ENCODE measurements at places on chromosomes 3 and 15. TPM values are rescaled to one million over a fixed set of nuclear protein-coding genes. Genes with fewer than 3 reads are reported as not detected.
A peak's percentile ranks its signal among the peaks of the same experiment; 100 is the strongest.

DNA sequence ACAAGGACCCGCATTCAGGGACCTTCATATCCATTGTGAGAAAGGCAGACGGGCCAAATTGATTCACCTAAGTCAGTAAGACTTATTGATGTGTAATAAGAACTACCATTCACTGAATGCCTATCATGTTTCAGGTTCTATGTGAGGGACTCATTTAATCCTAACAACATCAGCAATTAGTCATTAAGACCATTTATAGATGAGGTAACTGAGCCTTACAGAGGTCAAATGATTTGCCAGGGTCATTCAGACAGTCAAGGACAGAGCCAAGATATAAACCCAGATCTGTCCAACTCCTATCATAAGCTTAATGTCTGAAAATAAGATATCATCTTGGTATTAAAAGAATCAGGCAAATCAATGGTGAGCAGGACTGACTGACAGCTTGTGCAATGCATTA lies 453.8 kb downstream of the MAGI1 start:
- no peak overlapping the region for H3K4me3 ChIP-seq
- peaks cover 74% of the 10 kb centered on the region for H3K4me1 ChIP-seq
- no peak overlapping the region for H3K27ac ChIP-seq
- DNase-seq = no peak
- no peaks in the 10 kb centered on the region for H3K36me3 ChIP-seq

DNA sequence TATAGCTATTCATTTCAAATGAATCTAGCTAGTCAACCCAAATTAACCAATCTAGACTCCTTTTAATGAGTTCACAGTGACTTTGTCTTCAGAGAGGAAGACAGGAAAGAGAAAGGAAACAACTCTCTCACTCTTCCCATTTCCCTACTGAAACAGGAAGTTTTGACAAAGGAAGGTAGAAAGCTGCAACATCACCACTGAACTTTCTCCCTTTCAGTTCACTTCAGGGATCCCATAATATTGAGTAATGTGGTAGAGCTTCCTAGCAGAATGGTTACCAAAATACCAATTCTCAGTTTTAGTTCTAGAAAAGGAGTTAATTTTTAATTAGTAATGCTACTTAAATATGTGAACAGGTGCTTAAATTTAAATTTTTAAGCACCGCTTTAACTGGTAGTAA lies 7.5 kb downstream of the VPS13C start:
- H3K27ac ChIP-seq = no peak overlapping the region
- H3K4me3 ChIP-seq = no peak overlapping the region
- no peaks in the 10 kb centered on the region for H3K27me3 ChIP-seq
- no peak for DNase-seq
- H3K36me3 ChIP-seq = peaks cover 3% of the 10 kb centered on the region
- H3K4me1 ChIP-seq = peaks cover 8% of the 10 kb centered on the region

- H3K4me1 ChIP-seq = peaks cover 27% of the 10 kb centered on the region
- H3K4me3 ChIP-seq = no peak overlapping the region
- no peak for DNase-seq
- H3K27me3 ChIP-seq = no peaks in the 10 kb centered on the region
These were observed 32.7 kb downstream of the HDGFL3 start for GRCh38 chr15:83174891-83175290.

- H3K36me3 ChIP-seq = no peaks in the 10 kb centered on the region
- DNase-seq = no peak
- H3K4me3 ChIP-seq = no peak overlapping the region
- peaks cover 45% of the 10 kb centered on the region for H3K27me3 ChIP-seq
These were observed 704.1 kb upstream of the CFAP20DC start for GRCh38 chr3:59753808-59754450.

- H3K27ac ChIP-seq = no peak overlapping the region
- peaks cover 18% of the 10 kb centered on the region for H3K4me1 ChIP-seq
- no peak for DNase-seq
These were observed 2.4 kb downstream of the SLC49A4 start for GRCh38 chr3:122797291-122797690.

DNA sequence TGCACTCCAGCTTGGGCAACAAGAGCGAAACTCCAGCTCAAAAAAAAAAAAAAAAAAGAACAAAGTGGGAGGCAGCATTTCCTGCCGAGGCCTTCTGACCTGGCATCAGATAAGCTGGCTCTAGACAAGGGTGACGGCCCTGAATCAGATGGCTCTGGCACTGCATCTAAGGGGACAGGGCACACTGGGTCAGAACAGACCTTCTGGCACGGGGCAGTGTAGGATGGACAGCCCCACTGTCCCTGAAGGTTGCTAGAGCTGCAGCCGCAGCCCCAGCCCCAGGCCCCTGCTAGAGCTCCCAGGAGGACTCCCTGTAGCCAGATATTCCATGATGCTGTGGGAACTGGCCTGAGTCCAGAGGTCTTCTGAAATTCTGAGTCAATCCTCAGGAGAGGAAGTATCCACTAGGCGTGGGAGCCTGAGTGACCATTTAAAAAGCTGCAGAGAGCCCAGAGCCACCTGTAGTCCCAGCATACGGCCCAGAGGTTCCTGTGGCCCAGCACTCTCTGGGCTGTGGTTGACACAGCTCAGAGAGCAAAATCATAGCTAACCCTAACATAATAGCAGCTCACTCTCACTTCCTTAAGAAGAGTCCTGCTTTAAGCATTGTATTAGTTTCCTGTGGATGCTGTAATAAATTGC lies 69.2 kb upstream of the MFGE8 start:
- H3K36me3 ChIP-seq = no peaks in the 10 kb centered on the region
- no peaks in the 10 kb centered on the region for H3K27me3 ChIP-seq
- H3K4me3 ChIP-seq = no peak overlapping the region
- H3K27ac ChIP-seq = no peak overlapping the region
- no peak for DNase-seq

GRCh38 chr3:181630853-181631252 lies 80.9 kb upstream of the SOX2 start:
- no peaks in the 10 kb centered on the region for H3K4me1 ChIP-seq
- DNase-seq = no peak
- no peaks in the 10 kb centered on the region for H3K36me3 ChIP-seq
- H3K27ac ChIP-seq = no peak overlapping the region

GRCh38 chr3:160312014-160312624 lies 86.9 kb downstream of the C3orf80 start:
- peaks cover 27% of the 10 kb centered on the region for H3K4me1 ChIP-seq
- peaks cover 19% of the 10 kb centered on the region for H3K36me3 ChIP-seq
- no peak for DNase-seq
- H3K27me3 ChIP-seq = no peaks in the 10 kb centered on the region
- H3K4me3 ChIP-seq = no peak overlapping the region
- no peak overlapping the region for H3K27ac ChIP-seq

GRCh38 chr15:88391700-88392099 lies 75.5 kb downstream of the MRPL46 start:
- no peak overlapping the region for H3K27ac ChIP-seq
- H3K4me3 ChIP-seq = no peak overlapping the region
- H3K27me3 ChIP-seq = no peaks in the 10 kb centered on the region
- peaks cover 13% of the 10 kb centered on the region for H3K4me1 ChIP-seq
- no peak for DNase-seq
- H3K36me3 ChIP-seq = no peaks in the 10 kb centered on the region

DNA sequence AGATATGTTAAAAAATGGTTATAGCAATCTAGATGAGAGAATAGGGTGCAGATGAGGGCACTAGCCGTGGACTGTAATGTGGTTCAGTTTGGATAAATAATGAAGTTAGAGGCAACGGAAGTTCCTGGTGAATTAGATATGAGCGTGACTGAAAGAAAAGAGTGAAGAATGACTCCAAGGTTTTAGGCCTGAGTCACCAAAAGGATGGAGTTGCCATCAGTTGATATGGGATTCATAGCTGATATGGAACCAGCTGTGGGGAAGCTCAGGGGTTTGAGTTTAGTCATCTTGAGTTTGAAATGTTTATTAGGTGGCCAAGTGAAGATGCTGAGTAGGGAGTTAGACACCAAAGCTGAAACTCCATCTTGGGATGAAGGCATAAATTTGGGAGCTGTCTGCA lies 66.2 kb downstream of the SSR3 start:
- no peaks in the 10 kb centered on the region for H3K27me3 ChIP-seq
- no peaks in the 10 kb centered on the region for H3K36me3 ChIP-seq
- H3K4me1 ChIP-seq = peaks cover 4% of the 10 kb centered on the region
- H3K27ac ChIP-seq = no peak overlapping the region

The TTC21A gene
- 3.8 TPM for total RNA-seq

- peak; percentile 33 for DNase-seq
- peaks cover 23% of the 10 kb centered on the region for H3K4me1 ChIP-seq
- peak overlapping the region; percentile 71 for H3K4me3 ChIP-seq
- H3K36me3 ChIP-seq = no peaks in the 10 kb centered on the region
- H3K27me3 ChIP-seq = peaks cover 17% of the 10 kb centered on the region
- H3K27ac ChIP-seq = no peak overlapping the region
These were observed 340 bp downstream of the TTLL3 start for GRCh38 chr3:9810433-9810770.

- H3K27me3 ChIP-seq = peaks cover 23% of the 10 kb centered on the region
- DNase-seq = no peak
- H3K36me3 ChIP-seq = peaks cover 12% of the 10 kb centered on the region
- H3K4me1 ChIP-seq = peaks cover 7% of the 10 kb centered on the region
- no peak overlapping the region for H3K27ac ChIP-seq
These were observed 149.6 kb upstream of the UBE2E1 start for GRCh38 chr3:23656199-23656598.

GRCh38 chr3:11567516-11568467 lies 75.9 kb downstream of the VGLL4 start:
- no peak for DNase-seq
- peaks cover 7% of the 10 kb centered on the region for H3K36me3 ChIP-seq
- no peaks in the 10 kb centered on the region for H3K4me1 ChIP-seq
- no peaks in the 10 kb centered on the region for H3K27me3 ChIP-seq
- no peak overlapping the region for H3K4me3 ChIP-seq

The GABRB3 gene
- total RNA-seq = 168 TPM

The BAHD1 gene
- total RNA-seq = 49.1 TPM

DNA sequence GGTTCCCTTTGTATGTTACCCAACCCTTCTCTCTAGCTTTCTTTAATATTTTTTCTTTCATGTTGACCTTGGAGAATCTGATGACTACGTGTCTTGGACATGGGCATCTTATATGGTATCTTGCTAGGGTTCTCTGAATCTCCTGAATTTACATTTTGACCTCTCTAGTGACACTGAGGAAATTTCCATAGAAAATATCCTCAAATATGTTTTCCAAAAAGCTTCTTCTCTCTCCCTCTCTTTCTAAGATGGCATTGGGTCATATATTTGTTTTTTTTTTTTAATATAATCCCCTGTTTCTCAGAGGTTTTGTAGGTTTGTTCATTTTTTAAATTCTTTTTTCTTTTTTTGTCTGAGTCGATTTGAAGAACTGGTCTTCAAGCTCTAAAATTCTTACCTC lies 184.0 kb upstream of the TMC3 start:
- peaks cover 4% of the 10 kb centered on the region for H3K27me3 ChIP-seq
- H3K4me3 ChIP-seq = no peak overlapping the region
- no peak for DNase-seq
- H3K27ac ChIP-seq = no peak overlapping the region

The CACNA1D gene
- 3.6 TPM for total RNA-seq

DNA sequence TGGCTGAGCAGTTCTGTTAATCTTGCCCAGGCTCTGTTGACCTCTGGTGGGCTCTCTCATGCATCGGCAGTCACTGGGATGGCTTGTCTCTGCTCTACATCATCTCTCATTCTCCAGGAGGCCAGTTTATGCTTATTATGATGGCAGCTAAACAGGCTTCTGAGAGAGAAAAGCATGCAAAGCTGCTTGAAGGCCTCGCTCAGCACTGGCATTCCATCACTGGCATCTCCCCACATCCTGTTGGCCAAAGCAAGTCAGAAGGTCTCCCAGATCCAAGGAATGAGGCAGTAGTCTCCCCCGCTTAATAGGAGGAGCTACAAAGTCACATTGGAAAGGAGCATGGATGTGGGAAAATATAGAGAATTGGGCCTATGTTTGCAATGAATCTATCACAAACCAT lies 212.6 kb downstream of the ZNF621 start:
- peaks cover 3% of the 10 kb centered on the region for H3K27me3 ChIP-seq
- H3K36me3 ChIP-seq = no peaks in the 10 kb centered on the region
- H3K4me1 ChIP-seq = peaks cover 13% of the 10 kb centered on the region
- no peak for DNase-seq
- no peak overlapping the region for H3K27ac ChIP-seq
- no peak overlapping the region for H3K4me3 ChIP-seq

DNA sequence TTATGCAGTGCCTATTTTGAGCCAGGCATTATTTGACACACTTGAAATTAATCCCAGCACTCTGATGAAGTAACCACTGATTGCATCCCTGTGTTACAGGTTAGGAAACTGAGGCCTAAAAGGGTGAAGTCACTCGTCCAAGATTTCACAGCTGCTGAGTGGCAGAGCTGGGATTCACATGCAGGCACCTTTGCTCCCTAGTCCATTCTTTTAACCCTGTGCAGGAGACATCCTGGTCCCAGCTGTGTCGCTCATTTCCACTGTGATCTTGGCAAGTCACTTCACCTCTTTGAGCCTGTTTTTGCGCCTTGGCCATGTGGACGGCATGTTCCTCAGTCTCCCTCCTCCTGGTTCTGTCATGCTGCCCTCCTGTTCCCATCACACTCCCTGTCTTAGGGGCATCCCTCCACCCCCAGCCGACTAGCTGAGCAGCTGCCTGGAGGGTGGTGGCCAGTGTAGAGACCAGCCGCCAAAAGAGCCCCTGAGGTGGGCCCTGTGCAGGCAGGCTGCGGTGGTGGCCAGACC lies 70.6 kb downstream of the SMAD6 start:
- H3K36me3 ChIP-seq = no peaks in the 10 kb centered on the region
- peaks cover 47% of the 10 kb centered on the region for H3K4me1 ChIP-seq
- H3K4me3 ChIP-seq = no peak overlapping the region

The NR2E3 gene
- total RNA-seq = 0.57 TPM

DNA sequence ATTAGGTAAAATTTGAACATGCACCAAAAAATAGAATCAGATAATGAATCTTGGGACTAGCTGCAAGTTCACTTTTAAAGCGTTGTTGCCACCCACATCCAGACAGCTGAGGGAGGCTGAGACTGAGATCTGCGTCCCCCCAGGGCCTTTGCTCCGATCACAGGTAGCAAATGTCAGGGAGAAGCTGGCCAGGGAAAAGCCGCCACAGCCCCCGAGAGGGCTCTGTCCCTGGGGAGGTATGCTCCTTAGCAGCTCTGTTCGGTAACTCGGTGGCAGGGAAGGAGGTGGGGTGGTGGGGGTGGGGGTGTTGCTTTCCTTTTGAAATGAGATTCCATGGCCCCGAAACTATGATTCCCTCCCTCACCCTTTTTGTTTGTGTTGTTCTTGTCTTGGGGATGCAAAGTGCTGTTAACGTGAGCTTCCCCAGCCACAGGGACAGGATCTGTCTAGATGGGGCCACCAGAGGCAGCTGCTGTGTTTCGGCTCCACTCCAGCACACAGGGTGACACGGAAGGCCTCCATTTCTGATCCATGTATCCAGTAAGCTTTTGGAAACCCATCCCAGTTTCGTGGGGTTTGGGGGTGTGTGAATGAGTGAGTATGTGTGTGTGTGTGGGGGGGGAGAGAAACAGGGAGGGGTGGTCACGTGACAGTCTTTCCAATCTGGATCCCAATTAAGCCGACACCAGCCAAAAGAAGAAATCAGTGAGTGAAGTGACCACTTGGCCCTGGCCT lies 1.1 kb upstream of the MINAR1 start:
- H3K4me3 ChIP-seq = peak overlapping the region; percentile 82
- peaks cover 78% of the 10 kb centered on the region for H3K27me3 ChIP-seq
- H3K4me1 ChIP-seq = peaks cover 45% of the 10 kb centered on the region
- no peak overlapping the region for H3K27ac ChIP-seq

- H3K27me3 ChIP-seq = no peaks in the 10 kb centered on the region
- peaks cover 8% of the 10 kb centered on the region for H3K4me1 ChIP-seq
- H3K36me3 ChIP-seq = no peaks in the 10 kb centered on the region
- no peak overlapping the region for H3K27ac ChIP-seq
- H3K4me3 ChIP-seq = no peak overlapping the region
- no peak for DNase-seq
These were observed 106.6 kb downstream of the FBXL22 start for GRCh38 chr15:63703641-63704240.

- H3K4me1 ChIP-seq = peaks cover 14% of the 10 kb centered on the region
- H3K27me3 ChIP-seq = no peaks in the 10 kb centered on the region
- H3K36me3 ChIP-seq = peaks cover 11% of the 10 kb centered on the region
- no peak overlapping the region for H3K4me3 ChIP-seq
These were observed 39.1 kb downstream of the ATP2C1 start for GRCh38 chr3:130932979-130933378.

The FEZF2 gene
- total RNA-seq = not detected

All from WTC11 (cell line).